ENCODE measurements at places on chromosomes 12 and 14.

DNA sequence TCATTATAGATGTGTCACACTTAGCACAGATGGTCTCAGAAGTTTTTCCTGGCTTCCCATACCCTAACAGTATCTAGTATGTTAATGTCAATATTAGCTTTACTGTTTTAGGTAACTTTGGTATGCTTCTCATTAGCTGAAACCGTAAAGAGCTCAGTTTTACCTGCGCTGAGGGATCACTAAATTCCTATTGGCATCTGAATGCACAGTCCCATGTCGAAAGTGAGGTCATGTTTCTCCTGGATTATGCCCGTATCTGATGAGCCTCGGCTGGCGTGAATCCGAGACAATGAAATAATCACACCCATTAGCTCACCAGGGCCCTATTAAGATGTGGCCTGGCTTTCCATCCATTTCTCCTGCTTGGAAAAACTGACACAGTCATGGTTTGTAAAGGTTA lies 418.2 kb downstream of the ZFP36L1 start:
- DNase-seq, result no peak

DNA sequence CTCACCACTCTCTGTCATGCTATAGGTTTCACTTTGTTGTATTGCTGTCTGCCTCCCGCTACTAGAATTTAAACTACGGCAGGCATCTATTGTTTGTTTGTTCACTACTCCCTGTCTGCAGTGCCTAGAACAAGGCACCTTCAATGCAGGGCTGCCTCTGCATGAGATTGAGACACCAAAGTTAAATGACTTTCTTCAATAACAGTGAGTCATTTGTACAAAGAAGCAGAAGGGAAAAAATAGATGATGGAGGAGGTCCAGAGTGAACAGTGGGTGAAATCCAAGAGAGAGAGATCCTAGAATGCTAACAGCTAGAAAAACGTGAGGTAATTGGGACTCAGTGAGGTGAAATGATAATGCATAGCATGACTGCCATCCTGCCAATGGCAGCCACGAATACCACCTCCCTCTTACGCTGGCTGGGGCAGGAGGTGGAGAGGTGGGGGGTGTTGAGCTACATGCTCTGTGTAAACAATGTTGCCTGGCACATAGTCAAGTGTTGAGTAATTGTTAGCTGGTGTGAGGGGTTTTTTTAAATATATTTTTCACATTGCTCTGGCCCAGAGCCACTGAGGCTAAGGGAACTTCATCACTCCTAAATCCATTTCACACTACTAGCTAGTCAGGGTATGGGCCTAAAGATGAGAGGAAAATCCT lies 367.6 kb downstream of the RPS29 start:
- DNase-seq, result no peak

DNA sequence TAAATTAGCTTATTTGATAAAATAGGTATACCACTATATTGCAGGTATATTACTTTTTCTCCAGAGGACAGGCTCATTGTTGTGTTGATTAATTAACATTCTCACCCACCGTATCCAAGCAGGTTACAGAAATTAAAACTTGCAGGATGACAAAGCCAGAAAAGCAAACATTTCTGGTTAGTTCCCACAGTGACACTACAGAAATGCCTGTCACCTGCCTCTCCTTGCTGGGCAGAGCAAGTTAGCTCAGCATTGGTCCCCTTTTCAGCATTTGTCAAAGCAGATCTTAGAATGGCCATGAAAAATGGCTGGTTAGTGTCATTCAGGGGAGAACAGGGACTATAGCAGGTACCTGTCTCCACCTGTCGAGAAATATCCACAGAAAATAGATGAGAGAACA lies 38.8 kb downstream of the RMST start:
- no peak for DNase-seq

DNA sequence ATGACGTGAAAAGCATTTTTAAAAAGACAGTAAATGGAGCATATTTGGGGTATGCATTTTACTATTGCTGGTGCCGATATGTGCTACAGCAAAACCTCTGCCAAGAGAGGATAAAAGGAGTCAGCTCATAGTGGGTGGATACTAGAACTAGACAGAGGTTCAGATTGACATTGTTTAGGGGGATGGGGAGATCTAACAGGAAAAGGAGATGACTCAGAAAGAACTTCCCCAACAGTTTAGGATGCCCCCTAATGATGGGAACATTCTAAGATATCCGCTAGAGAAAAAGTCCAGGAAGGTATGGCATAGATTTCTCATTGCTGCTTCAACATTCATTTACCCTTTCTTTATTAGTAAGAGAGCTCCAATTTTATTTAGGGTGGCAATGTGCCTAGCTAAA lies 110.5 kb upstream of the CLEC14A start:
- no peak for DNase-seq

GRCh38 chr14:52974406-52974805 lies 23.6 kb upstream of the FERMT2 start:
- no peak for DNase-seq

GRCh38 chr12:64390275-64390851 lies at the start of gene C12orf56:
C12orf56 (minus strand) TSS chr12:64390758; CDS start chr12:64390565, 193 bp downstream.
- DNase-seq, result no peak

DNA sequence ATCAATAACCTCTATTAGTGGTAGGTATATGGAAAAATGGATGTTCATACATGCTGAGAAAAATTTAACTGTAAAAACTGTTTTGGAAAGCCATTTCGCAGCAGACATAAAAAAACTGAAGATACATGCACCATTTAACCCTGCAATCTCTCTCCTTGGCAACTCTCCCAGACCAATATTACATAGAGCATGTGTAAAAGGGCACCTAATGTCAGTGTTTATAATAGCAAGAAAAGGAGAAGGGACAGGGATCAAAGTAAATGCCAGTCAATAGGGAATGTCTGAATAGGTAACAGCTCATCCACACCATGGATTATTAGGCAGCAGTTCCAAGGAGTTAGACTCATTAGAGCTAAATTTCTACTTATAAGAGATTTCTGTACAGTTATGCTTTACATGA lies 77.2 kb downstream of the BTG1 start:
- no peak for DNase-seq
